ENCODE measurements at places on chromosomes 12 and 14.

- DNase-seq, result no peak
Measured at GRCh38 chr14:33188880-33189279, 250.2 kb downstream of the NPAS3 start.

GRCh38 chr12:88529531-88530488, 50.5 kb downstream of the KITLG start:
- DNase-seq, result no peak

DNA sequence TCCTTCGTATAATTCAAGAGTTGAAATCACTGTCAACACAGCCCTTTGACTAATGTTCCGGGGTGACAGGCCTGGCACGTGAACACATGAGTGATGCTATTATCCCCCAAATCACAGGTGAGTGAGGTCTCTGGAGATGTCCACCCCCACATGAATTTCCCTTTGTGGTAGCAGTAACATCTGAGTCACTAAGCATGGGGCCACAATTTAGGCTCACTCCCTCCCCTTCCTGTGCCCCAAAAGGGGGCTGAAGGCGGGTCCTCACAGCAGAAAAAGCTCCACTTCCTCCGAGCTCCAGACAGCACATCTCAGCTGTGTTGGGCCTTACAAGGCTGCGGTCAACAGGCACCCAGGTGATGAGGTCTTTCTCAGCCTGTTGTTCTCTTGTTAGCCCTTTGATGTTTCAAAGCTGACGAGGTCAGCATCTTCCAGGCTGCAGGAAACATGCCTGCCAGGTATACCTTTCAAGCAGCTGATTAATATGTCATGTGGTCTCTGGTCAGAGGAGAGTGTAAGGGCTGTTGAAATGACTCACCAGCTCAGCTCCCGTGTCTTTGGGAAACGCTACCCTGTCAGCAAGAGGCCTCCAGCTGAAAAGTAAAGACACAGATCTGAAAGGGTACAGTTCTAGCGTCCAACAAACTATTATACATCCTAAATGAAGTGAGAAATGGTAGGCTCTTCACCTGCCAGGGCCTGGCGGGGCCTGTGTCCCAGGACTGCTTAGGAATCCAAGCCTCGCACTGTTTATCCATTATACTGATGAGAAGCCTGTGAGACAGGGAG, 107.3 kb downstream of the ZFP36L1 start:
- DNase-seq, result peak; percentile 92

DNA sequence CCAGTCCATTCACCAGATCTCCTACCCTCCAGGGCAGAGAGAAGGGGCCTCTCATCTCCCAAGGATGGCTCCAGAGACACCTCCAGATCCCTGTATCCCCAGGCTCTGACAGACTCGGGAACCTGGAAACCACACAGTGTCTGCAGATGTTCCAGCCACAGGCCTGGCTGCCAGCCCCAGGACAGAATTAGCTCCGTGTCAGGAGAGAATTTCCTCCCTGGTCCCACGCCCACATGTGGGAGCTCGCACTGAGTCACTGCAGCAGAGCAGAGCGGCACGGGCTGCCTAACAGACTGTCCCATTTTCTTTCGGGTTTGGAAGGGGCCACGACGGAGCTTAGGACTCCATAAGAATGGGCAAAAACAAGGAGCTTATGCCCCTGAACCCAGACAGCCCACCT, 33.6 kb downstream of the CMKLR1 start:
- peak; percentile 72 for DNase-seq

GRCh38 chr12:110637869-110638441, 24.0 kb downstream of the TCTN1 start:
- no peak for DNase-seq

DNA sequence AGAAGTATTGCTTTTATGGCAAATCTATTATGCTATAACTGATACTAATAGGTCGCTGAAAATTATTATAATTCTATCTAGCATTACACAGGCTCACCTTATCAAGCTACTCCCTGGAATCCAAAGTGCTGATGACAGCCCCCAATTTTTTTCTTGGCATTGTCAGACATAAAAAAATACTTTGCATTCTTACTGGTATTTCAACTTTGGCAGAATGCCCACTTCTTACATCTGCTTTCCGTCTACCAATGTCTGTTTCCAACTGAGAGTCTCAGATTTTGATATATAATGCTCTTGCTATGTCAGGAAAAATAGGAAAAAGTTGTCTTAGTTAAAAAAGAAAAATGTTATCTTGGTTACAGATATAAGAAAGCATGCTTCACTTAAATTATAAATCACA, 615.4 kb downstream of the C12orf50 start:
- peak; percentile 89 for DNase-seq

DNA sequence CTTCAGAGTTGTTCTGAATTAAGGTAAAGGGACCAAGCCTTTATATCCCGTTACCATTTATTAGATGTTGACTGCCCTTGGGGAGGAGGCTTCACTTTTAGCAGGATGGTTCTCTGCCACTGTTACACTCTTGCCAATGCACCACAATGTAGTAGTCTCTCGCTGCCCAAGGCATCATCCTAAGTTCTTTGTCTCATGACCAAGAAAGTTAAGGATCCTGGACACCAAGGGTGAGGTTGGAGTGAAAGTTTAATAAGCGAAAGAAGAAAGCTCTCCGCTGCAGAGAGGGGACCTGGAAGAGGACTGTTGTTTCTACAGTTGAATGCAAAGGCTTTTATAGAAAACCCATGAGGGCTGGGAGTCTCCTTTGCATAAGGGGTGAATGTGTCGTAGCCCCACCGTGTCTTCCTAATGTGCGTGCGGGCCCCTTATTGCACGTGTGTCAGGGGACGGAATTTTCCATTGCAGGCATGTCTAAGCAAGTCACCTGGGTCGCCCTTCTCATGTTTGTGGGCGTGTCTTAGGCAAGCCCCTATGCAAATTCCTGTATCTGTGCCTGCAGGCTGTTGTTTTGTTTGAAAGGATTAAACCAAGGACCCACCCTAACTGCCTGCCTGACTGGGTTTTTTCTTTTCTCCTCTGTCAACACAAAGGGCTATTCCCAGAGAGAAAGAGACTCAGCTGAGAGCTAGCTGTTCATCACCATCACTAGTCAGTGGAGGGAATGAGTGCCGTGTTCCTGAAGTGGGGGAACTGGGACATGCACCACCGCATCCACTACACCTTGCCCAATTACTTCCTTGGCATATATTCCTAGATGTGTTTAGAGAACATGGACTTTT, 17.6 kb upstream of the RNASE1 start:
- DNase-seq, result no peak
